NCI-H1694 (cell line): ENCODE measurements at places on chromosomes 5 and 9.

GRCh38 chr5:187617-188451, 3.5 kb upstream of the LRRC14B start:
- no peak for DNase-seq

DNA sequence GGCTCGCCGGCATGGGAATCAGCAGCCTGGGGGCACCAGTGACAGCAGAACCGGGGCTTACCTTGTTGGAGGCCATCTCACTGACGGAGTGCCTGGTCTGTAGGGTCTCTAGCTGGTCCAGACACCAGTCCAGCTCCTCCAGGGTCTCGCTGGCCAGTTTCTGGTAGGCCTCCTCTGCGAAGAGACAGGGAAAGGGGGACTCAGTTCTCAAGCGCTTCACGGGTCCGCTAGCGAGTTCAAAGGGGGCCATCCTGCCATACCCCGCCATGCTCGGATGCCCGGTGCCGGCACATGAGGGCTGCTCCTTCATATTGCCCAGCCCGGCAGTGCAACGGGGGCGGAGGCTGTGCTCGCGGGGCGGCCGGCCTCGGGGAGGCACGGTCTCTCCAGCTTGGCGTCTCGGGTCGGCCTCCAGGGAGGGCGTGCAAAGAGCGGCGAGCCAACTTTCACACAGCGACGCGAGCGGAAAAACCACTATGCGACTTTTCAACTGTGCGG, 456.0 kb downstream of the RAB3C start:
- DNase-seq, result no peak

DNA sequence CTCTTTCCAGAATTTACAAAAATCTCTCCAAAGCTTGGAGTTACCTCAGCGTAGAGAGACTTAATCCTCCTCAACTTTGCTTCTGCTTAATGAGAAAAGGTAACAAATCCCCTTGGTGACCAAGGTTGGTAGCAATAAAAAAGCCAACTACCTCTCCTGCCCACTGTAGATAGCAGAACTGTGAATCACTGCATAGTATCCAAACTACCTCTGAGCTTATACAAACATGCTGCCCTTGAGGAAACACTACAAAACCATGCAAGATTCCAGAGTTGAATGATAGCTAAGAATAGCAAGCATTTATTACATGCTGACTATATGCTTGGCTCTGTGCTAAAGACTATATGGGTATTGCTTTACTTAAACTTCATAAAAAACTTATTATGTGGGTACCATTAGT, 2.8 kb upstream of the ADAMTS12 start:
- no peak for DNase-seq

GRCh38 chr9:110809038-110809595, 140.5 kb downstream of the MUSK start:
- no peak for DNase-seq

DNA sequence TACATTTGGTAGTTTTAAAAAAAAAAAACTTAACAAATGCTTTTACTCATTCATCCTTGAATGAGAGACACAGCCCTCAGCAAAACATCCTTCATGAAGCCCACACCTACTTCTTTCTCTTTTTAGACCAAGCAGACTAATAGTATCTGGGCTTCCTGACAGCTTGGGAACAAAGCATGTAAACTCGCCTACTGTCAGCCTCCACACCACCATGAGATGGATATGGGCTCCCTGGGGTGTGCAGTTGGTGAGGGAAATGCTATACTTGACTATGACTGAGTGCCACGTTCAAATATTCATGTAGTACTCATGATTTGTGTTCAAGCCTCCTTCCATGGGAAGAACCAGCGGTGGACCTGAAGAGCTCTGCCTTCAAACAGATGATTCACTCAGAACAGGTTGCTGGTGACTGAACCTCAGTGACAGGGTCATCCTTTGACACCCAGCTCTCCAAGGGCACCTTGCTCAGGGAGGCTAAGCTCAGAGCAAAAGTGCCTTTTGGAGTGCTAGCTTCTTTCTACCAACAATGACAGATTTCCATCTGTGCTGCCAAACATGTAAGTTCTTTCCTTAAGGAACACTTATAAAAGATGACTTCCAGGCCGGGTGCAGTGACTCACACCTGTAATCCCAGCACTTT, 36.8 kb downstream of the SLC22A5 start:
- no peak for DNase-seq

DNA sequence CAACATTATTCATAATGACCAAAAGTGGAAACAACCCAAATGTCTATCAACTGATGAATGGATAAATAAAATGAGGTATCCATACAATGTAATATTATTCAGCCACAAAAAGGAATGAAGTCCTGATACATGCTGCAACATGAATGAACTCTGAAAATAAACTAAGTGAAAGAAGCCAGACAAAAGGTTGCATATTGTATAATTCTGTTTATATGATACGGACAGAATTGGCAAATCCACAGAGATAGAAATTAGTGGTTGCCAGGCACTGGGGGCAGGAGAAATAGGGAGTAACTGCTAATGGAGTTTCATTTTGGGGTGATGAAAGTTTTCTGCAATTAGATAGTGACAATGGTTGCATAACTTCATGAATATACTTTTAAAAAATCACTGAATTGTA, 47.0 kb downstream of the KIF24 start:
- no peak for DNase-seq

DNA sequence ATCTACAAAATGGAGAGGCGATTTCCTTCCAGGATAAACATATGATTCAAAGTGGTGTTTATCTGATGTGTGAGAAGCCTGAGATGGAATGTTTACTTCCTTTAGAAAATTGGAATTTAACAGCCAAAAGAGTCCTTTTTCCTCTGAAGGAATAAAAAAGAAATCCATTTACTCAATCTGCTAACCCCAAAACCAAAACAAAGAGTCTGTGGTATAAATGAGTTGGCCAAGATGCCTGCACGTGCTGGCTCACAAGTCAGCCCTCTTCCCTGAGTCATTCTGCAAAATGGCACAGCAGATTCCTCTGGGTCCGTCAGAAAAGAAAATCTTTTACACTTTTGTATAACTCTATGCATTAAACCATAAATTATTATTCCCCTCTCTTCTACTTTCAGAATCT, 60.8 kb downstream of the EBF1 start:
- DNase-seq, result no peak

- DNase-seq, result no peak
Observed at GRCh38 chr5:13358342-13358741, 586.1 kb downstream of the DNAH5 start.

GRCh38 chr5:133390416-133391353, 221.7 kb downstream of the FSTL4 start:
- DNase-seq, result no peak

GRCh38 chr9:69646810-69647209, 25.4 kb downstream of the APBA1 start:
- DNase-seq, result no peak
